Stimulated activated CD4-positive, alpha-beta T cell treated with anti-CD3 and anti-CD28 coated beads, Interleukin-1b, Interleukin-23, amount 100 ng/mL, for 1 hour (primary cell): ENCODE measurements at places on chromosomes 7 and 10.
A peak's percentile ranks its signal among the peaks of the same experiment; 100 is the strongest.

- no peak for DNase-seq
Measured at GRCh38 chr7:53358269-53358668, 322.8 kb downstream of the POM121L12 start.

- no peak for DNase-seq
Measured at GRCh38 chr7:28228396-28228795, 47.8 kb upstream of the JAZF1 start.

DNA sequence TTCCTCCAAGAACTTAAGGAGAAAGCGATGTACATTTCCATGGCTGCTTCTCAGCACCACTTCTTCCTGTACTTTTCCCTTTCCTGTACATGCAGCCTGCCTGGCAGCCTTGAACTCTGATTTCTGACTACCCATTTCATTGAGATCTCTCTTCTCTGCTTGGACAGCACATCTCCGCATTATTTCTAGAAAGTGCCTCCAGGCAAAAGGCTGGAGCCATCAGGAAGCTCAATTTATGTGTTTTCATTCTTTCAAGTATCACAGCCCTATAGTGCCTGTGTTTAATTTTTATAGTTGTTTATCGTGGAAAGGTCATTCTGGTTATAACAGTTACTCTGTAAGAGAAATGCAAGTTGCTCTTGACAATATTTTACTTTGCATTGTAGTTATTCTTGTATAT, 688.0 kb upstream of the ANKRD30A start:
- no peak for DNase-seq

DNA sequence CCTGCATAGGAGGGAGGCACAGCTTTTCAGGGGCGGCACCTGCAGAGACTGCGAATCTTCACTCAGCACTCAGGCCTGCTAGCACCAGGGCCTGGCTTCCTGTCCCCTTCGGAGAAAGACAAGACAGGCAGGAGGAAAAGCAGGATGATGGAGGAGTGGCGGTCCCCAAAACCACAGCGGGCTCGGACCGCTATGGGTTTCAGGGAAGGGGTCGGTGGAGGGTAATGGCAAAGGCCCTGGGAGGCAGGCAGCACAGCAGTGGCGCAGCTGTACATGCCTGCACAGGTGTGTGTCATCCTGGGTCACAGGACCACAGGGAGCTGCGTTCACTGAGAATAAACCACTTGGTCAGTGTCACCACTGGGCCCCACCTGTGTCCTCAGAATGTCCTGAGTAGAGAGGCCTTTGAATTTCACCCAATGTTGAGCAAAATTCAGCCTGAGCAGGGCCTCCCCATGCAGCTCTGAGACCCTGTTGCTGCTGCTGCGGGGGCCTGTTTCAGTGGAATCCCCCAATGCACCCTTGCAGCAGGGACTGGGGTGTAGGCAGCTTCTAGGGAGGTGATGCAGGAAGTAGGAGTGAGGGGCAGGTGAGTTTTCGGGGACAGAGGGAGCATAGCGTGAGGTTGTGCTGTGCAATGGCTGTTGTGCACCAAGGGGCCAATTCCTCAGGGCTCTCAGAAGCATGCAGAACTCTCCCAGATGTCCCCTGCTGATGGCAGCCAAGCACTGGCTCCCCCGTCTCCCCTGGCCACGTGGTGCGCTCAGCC, 90.6 kb upstream of the PPP2R2D start:
- DNase-seq: no peak

DNA sequence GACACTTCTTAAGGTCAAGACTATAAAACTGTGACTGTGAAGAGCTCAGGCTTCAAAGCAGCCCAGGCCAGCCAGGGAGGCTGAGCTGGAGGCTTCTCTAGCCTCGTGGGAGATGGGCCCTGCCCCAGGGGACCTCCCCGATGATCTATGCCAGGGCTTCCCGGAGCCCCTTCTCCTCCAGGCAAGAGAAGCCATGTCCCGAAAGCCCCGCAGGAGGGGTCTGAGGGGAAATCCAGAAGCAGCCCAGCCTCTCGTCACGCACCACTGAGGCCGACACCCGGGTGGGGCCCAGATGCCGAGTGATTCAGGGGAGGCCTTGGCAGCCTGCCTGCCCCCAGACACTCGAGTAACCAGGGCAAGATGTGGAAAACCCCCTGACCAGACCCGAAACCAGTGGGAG, 63.7 kb downstream of the PROSER2 start:
- no peak for DNase-seq

GRCh38 chr10:126844406-126844805, 60.8 kb upstream of the DOCK1 start:
- no peak for DNase-seq

- DNase-seq: no peak
Measured at GRCh38 chr7:144404946-144405345, 1.5 kb upstream of the NOBOX start.

GRCh38 chr10:129968020-129968852, 4.2 kb upstream of the EBF3 start:
- no peak for DNase-seq

- no peak for DNase-seq
Measured at GRCh38 chr10:69573056-69573806, at the start of gene NEUROG3. Gene NEUROG3, minus strand, starts transcription at chr10:69573422. Its CDS starts 379 bp downstream, at chr10:69573043.

DNA sequence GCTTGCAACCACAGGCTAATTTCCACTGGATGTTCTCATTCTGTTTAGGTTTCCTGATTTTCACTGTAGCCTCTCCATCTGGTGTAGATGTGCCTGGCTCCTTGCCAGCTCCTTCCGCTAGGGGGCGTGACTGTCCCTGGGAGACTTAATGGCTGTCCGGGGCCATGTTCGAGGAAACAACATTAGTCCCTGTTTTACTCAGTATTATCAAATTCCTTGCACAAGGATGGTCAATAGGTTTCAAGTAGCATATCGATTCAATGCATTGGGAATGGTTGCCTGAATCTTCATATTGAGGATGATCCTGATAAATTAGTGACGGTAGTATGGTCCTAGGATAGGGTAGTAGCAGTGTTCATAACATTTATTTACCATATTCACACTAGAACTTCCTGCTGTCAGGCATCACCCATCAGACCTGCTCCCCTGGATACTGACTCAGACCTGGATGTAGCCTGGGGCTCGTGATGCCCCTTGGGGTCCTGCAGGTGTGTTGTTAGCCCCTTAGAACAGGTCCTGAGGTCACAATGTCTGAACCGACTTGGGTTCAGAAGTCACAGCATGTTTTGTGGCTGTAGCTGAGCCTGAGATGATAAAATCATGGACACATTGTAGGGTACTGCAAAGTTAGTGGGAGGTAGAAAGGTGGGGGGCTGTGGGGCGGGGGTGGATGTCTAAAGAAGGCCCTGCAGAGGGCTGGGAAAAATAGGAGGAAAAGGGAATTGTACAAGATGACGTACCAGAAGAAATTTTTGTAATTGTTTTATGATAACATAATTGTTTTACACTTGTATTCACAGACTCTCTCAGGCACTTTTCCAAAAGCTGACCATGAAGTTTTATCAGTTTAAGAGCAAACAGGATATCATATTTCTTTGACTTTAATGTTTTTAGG, 8.9 kb upstream of the EXOC6 start:
- peak; percentile 21 for DNase-seq

- DNase-seq: no peak
Measured at GRCh38 chr7:7228472-7228871, 46.1 kb downstream of the C1GALT1 start.

- no peak for DNase-seq
Measured at GRCh38 chr7:151592868-151593486, 73.3 kb upstream of the RHEB start.

- DNase-seq: no peak
Measured at GRCh38 chr7:67343114-67343513, 346.5 kb downstream of the TYW1 start.

GRCh38 chr10:97319671-97320479, 804 bp downstream of the FRAT1 start:
- peak; percentile 27 for DNase-seq

DNA sequence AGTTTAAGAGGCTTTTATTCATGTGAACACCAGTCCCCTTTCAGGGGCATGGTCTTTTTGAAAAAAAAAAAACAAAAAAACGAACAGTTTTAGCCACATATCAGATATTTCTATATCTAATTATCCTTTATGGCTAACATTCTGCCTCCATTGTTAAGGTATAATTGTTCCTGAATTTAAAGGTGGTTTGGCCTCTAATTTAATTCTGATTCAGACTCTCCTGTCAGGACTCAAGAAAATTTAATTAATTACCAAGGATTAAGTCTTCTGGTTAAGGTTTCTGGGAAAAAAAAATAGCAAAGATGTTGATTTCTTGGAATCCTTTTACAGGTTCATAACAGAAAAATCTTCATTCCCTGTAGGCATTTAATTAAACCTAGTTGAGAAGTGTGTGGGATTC, 27.4 kb downstream of the COL1A2 start:
- no peak for DNase-seq

GRCh38 chr10:73879296-73880173, 5.2 kb upstream of the CAMK2G start:
- DNase-seq: peak; percentile 86

- no peak for DNase-seq
Measured at GRCh38 chr7:117480055-117480362, 184 bp downstream of the CFTR start.

- no peak for DNase-seq
Measured at GRCh38 chr7:86600506-86601290, 43.0 kb upstream of the GRM3 start.

DNA sequence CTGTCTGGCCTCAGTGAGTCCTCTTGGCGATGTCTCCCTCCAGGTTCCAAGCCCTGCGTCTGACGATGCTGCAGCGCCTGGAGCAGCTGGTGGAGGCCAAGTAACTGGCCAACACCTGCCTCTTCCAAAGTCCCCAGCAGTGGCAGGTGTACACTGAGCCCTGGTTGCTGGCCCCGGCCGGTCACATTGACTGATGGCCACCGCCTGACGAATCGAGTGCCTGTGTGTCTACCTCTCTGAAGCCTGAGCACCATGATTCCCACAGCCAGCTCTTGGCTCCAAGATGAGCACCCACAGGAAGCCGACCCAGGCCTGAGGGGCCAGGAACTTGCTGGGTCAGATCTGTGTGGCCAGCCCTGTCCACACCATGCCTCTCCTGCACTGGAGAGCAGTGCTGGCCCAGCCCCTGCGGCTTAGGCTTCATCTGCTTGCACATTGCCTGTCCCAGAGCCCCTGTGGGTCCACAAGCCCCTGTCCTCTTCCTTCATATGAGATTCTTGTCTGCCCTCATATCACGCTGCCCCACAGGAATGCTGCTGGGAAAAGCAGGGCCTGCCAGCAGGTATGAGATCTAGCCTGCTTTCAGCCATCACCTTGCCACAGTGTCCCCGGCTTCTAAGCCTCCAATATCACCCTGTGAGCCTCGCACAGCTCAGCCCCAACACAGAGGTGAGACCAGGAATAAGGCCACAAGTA, 7.3 kb upstream of the ZNF22 start:
- DNase-seq: no peak

DNA sequence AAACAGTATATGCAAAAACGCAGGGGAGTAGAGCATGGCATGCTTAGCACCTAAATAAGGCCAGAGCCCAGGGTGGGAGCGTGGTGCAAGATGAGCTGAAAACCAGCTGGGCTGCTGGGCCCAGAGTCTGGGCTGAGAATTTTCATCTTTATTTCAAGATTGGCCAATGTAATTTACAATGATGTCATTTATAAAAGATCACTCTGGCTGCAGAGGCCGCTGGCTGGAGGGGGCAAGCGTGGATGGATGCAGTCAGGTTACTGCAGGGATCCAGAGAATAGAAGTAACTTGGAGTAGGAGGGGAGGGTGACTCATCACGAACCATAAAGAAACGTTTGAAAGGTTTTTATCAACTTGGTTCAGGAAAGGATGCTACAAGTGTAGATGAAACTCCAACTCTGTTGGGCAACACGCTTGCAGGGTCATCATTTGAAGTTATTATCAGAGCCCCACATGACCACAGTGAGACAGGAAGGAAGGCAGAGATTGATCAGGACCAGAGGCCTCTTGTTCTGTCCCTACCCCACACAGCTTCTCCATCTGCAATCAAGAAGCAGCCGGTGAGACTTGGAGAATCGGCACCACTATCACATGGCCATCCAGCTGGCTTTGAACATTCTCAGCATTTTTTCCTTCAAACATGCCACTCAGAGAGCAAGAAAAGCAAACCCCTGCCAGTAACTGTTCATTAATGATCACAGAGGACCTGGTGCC, 49.2 kb downstream of the ODAD2 start:
- DNase-seq: no peak

GRCh38 chr7:108618056-108618455, 48.4 kb downstream of the DNAJB9 start:
- no peak for DNase-seq

DNA sequence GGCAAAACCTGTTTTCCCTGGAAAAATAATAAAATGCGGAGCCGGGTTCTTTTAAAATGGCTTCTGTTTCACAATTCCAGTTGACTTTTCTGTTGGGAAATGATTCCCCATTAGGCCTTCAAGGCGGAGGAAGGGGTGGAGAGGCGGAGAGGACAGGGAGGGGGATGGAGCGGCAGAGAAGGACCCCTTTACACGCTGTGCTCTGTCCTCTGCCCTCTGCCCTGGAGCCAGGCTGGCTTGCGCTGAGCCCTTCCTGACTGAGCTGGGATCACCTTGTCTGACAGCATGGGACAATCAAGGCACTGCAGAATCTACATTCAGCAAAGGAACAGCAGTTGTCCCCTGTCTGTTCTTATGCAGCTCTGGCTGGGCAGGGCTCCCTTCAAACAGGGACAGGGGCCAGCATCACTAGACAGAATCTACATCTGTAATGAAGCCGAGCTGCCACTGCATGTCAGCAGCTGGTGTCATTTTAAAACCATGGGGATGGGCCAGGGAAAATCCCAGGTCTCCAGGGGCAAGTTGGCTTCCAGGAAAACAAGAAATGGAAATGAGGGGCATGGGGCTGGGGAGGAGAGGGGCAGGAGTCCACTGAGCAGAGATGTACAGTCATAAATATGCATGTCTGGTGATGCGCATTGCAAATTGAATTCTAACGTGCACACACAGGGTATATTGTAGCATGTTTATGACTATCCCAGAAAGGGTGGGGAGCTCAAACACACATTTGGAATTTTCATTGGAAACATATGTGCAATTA, 120.0 kb downstream of the MKX start:
- no peak for DNase-seq

DNA sequence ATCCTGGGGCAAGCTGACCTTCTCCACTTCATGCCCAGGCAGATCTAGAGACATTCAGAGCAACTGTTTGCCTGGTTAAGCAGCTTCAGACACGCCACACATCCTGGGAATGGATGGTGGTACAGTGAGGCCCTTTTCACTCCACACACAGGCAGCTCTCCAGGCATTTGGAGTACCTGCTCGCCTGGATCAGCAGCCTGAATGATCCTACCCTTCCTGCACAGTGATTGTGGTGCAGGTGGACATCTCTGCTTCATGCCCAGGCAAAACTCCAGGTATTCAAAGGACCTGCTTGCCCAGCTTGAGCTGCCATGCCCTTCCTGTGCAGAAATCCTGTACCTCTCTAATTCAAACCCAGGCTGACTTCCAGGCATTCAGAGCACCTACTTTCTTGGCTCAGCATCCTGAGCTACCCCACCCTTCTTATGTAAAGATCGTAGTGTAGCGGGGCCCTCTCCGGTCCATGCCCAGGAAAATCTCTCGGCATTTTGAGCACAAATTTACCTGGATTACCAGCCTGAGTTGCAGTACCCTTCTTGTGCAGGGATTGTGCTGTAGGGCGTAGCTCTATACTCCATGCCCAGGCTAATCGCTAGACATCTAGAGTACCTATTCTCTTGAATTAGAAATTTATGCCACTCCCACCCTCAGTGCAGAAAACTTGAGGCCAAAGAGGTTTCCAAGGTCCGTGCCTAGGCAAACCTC, 972.8 kb downstream of the ANKRD7 start:
- no peak for DNase-seq
